ENCODE measurements at places on chromosomes 4 and X. TPM values are rescaled to one million over a fixed set of nuclear protein-coding genes. Genes with fewer than 3 reads are reported as not detected.
A peak's percentile ranks its signal among the peaks of the same experiment; 100 is the strongest.

DNA sequence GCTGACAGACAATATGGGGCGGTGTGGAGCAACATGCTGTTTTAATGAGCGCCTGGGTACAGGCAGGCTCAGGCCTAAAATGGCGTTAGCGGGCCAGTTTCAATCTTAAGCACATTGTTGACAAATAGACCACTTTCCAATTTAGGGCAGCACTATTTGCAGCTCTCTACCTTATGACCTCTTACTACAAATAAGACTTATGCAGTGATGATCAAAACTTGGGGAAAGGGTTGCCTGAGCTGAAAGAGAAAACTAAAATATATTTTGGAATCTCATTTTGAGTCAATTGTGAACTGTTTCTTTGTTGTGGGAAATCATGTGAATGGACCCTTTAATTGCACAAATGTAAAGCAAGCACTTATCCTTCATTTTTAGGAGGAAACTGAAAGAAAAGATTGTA, 25.5 kb upstream of the GPAT3 start:
- no peak for DNase-seq

DNA sequence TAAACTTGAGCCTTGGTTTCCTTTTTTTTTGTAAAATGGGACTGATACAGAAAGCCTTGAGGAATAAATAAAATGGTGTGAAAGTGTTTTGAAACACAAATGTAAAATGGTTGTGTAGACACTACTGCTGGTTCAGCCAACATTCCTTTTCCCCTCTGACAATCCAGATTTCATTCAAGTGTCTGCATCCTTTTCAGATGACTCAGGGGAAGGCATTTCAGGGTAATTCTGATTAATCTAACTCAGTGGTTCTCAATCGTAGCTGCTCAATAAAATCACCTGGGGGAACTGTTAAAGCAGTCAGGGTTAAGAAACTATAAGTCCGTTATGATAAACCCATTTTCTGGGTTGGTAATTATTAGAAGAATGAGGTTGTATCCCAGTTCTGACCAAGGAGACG, 4.6 kb downstream of the ARHGAP10 start:
- no peak for DNase-seq

DNA sequence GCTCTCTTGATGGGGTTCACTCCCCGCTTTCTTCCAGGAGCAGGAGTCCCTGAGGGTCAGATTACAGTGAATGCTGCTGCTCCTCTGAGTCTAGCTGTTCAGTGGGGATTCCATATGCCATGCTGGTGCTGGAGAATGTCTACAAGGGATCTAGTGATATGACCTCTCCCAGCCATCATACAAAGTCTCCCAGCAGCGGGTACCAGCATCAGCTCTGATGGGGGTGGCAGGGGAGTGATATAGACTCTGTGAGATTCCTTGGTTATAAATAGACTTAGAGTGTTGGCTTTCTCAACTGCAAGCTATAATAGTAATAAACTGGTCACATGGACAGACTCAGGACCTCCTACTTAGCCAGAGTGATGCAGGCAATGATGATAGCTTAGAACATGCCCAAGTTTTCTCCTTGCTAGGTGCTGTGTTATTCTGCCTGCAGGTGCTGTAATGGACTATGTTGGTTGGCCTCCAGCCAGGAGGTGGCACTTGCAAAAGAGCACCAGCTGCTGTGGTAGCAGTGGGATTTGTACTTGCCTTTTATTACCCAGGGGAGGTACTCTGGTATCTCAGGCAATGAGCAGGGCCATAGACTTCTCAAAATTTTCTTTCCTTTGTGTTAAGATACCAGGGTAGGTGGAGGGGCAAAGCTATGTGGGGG, 202.9 kb downstream of the CHIC1 start:
- no peak for DNase-seq

Gene SOWAHD
- not detected for total RNA-seq

- DNase-seq, result no peak
These were observed 193.2 kb upstream of the FAT4 start for GRCh38 chr4:125121581-125121980.

Gene CRLF2
- total RNA-seq, result 1.1 TPM

DNA sequence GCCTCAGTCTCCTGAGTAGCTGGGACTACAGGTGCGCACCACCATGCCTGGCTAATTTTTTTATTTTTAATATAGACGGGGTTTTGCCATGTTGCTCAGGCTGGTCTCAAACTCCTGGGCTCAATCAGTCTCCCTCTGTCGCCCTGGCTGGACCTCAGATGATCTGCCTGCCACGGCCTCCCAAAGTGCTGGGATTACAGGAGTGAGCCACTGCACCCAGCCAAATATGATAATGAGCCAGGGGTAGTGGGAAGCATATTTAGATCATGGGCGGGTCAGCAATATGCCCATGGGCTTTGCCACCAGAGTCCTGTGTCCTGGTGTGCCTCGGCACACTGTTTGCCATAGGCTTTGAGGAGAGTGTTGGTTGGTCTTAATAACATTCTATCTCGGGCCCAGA, 71.8 kb downstream of the FAM193A start:
- DNase-seq, result no peak

Gene PNMA6A
- 9.4 TPM for total RNA-seq

DNA sequence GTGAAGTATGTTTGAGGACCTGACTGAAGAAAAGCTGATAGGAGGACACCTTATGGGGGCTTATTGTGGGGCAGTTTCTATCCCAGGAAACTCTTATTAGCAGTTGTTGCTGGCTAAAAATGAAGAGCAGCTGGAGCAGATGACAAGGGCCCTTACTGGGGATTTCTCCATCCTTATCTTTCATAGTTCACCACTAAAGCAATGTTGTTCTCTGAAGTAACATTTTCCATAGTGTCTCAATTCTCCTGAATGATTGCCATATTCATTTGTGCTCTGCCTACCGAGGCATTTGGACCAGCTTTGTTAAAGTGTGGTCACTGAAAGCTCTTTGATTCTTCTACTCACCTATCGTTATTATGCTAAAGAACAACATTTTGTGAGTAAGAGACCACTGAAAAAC, 7.7 kb downstream of the ENOX2 start:
- DNase-seq, result no peak

- DNase-seq, result peak; percentile 86
These were observed 174.7 kb upstream of the GPRIN3 start for GRCh38 chr4:89482251-89482650.

DNA sequence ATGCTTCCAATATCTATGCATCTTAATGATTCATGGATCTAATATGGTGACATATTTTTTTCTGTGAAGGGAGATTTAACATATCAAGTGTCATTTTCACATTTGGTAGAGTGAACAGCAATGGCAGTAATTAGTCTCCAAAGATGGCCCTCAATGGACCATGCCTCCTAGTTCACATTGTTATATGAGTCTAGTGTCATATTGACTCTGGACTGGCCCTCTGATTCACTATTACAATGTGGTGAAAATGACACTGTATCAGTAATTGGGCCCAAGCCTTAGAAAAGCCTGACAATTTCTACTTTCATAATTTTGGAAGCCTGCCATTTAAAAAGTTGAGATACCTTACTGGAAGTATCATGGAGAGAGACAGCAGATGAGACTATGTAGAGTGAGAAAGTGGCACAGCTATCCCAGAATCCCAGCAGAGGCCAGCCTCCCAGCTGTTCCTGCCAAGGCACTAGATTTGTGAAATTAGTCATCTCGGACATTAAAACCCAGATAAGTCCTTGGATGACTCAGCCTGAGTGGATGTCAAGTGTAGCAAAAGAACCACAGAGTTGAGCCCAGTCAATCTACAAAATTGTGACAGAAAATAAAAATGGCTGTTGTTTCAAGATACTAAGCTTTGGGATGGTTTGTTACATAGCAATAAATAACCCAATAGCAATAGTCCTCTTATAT, 68.4 kb downstream of the ARHGEF38 start:
- no peak for DNase-seq

Gene EGFL6
- total RNA-seq, result not detected

GRCh38 chr4:145587088-145587754, 32.0 kb upstream of the MMAA start:
- no peak for DNase-seq

Gene SPANXD
- not detected for total RNA-seq

Gene FAT4
- 1.0 TPM for total RNA-seq

DNA sequence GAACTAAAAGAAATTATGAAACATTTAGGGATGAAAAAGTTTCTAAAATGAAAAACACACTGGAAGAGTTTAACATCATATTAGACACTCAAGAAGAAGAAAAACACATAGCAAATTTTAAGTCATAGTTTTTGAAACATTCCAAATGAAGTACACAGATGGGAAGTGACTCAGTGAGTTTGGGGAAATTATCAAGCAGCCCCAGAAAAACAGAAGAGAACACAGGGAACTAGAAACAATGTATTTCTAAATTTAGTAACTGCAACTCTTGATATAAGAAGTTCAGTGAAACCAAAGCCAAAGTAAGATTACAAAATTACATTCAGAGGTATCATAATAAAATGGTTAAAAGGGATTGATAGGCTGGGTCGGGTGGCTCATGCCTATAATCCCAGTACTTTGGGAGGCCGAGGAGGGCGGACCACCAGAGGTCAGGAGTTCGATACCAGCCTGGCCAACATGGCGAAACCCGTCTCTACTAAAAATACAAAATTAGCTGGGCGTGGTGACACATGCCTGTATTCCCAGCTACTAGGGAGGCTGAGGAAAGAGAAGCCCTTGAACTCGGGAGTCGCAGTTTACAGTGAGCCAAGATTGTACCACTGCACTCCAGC, 461.2 kb downstream of the KCTD8 start:
- no peak for DNase-seq

DNA sequence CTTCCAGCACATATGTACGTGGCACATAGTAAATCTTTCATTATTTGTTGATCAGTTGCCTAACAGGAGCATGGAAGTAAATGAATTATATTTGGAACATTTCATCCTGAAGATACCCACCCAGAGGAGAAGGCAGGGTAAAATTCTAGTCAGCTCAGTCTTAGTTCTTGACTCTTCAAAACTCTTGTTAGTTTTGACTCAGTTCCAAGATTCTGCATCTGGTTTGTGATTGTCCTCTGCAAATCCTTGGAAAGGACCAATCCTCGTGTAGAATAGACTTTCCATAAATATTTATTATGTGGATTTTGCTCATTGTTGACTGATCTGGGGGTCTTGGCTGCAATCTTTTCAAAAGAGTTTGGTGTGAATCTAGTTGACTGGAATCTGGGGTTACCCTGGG, 257.5 kb upstream of the FAT1 start:
- DNase-seq, result no peak

Gene FAM47A
- not detected for total RNA-seq

Data from SK-MEL-5 (cell line).